ENCODE measurements at places on chromosomes 12 and 14.

GRCh38 chr12:11482955-11483354 is 87.6 kb upstream of the PRB2 start:
- no peak for DNase-seq

DNA sequence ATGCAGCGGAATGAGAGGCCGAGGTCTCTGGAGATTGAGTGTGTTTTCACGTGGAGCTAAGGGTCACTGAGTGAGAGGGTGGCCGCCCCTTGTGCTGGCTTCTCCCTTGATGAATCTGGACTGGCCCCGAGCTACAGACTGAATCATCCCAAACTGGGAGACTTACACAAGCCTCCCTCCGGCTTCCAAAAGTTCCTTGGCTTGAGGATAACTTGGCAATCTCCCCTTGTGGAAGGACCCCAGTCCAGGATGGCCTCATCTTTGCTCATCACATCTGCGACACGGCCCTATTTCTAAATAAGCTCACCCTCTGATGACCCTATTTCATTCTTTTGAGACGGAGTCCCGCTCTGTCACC is 41.5 kb upstream of the FBRSL1 start:
- no peak for DNase-seq

DNA sequence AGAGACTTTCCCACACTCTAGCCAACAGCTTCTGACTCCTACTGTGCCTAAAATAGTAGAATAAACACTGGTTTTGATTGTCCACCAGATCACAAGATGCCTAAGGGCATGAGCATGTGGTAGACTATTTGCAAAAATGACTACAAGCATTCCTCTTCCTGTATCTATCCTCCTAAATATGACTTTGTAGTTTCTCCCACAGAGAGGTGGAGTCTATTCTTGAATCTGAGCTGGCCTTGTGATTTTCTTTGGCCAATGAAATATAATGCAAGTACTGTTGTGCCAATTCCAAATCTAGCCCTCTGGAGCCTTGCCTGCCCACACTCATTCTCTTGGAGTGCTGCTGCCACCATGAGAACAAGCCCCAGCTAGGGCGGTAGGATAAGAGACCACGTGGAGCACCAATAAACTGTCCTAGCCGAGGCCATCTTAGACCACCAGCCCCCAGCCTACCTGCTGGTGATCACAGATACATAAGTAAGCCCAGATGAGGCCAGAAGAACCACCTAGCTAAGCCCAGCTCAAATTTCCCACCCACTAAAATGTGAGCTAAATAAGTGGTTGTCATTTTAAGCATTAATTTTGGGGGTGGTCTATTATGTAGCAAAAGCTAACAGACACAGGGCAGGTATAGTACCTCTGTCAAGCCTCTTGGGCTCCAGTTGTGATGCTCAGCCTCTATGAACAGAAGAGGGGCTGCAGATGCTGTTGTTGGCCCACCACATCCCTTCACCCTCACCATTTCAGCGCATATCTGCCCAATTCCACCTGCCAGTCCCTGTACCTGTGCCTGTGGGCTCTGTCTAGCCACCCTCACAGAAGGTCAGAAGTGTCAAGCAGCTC is 17.9 kb downstream of the ZFP36L1 start:
- DNase-seq: no peak

GRCh38 chr14:93967637-93968250 is 8.6 kb downstream of the ASB2 start:
- DNase-seq: peak; percentile 57

DNA sequence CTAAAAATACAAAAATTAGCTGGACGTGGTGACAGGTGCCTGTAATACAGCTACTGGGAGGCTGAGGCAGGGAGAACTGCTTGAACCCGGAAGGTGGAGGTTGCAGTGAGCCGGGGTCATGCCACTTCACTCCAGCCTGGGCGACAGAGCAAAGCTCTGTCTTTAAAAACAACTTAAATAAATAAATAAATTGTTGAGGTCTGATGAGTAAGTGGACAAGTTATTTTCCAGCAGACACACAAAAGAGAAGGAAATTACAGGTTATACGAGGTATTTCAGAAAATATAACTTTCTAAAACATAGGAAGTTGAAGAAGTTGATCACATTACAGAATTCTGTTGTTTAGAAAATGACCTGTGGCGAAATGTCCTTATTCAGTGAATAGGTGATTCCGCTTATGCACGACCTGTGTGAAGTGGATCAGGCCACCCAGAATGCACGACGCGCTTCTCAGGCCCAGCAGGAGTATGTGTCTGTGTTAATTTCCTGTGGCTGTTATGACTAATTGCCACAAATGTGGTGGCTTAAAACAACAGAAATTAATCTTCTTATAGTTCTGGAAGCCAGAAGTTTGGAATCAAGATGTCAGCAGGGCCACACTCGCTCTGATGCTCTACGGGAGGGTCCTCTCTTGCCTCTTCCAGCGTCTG is 38.1 kb downstream of the P2RX7 start:
- DNase-seq: no peak

DNA sequence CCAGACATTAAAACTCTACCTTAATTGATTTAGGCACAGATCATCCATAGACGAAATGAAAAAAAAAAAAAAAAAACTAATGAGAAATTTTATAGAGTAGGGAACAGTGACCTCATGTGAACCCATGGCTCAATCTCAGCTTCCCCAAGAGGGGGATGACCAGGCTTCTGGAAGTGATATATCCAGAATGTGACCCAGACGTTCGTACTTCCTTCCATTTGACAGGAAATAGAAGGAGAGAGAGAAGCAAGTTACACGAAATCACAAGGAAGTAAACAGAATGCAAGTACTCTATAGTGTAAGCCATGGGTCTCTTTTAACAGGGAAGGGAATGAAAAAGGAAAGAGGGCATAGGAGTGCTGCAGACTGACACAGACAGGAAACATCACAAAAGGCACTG is 10.1 kb downstream of the FOXN3 start:
- no peak for DNase-seq

DNA sequence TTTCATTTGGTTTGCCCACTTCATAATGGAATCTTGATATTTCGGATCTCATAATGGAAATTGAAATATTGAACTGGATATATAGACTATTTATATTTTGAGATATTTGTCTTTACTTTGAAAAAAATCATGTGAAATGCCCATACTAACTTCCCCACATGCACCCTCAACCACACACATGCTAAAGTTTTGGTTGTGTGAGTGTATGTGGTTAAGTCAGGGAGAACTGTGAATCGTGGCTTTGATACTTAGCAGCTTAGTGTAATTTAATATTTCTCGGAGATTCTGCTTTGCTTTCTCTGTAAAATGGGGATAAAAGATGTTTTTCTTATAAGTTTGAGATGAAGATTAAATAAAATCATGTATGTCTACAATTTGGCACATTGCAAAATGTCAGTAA is 162.1 kb downstream of the OTOGL start:
- DNase-seq: no peak

DNA sequence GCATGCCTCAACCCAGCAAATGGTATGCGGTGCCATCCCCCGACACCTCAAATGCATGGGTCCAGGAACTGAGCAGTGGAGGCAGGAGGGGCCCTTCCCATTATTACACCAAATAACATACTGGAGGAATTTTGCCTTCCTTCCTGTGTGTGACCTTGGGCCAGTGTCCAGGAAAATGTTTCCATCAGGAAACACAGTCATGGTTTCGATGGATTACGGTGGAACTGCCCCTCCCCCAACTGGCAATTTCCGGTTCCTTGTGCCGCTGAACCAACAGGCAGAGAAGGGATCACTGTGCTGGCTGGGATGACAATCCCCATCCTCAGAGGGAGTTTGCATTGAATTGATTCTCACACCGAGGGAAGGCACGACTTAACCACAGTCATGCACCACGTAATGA is 9.1 kb upstream of the CDC42BPB start:
- no peak for DNase-seq

DNA sequence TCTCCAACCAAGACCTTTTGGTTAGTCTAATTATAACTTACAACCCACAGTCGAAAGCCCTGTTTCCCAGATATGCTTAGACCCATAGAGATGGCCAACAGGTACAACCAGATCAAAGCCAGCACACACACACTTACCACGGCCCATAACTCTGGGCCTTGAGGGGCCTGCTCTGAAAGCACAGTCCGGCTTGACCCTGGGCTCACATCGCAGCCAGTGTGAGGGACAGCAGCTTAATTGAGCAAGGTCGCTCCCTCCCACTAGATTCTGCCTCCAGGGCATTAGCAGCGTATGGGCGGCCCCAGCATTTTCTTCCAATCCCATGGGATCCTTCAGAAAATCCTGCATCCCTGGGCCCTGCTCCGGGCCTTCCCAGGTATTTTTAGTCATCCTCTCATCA is 157.4 kb upstream of the FKBP4 start:
- no peak for DNase-seq

DNA sequence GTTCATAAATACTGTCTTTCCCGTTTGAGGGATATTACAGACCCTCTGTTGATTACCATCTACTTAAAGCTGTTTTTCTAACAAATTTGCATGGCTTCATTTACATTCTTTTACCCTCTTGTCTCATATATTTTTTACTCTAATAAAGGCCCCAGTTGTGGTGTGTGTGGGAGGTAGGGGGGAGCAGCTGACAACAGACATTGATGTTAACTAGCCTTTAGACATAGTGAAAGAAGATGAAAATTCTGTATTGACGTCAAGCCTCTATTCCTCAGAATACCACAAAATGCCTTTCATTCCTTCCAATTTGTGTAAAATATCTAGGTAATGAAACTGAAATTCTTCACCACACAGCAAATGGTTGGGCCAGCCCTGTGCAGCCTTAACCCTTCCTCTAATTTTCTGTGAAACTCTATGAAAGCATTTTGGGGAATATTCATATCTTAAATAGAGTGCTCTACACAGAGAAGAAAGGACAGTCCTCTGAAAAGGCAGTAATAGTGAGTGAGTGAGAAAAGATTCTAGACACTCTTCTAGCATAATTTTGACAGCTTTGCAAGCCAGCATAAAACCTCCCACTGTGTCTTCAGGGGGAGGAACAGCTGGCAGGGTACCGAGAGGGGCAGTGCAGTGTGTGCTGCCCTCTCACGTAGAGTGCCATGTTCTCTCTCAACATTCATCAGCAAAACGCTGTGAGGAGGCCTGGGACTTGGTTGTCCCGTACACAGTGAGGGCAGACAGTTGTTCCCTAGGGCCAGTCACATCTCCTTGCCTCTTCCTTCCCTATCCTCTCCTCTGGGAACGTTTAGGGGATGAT is 20.1 kb upstream of the CERS5 start:
- DNase-seq: no peak

DNA sequence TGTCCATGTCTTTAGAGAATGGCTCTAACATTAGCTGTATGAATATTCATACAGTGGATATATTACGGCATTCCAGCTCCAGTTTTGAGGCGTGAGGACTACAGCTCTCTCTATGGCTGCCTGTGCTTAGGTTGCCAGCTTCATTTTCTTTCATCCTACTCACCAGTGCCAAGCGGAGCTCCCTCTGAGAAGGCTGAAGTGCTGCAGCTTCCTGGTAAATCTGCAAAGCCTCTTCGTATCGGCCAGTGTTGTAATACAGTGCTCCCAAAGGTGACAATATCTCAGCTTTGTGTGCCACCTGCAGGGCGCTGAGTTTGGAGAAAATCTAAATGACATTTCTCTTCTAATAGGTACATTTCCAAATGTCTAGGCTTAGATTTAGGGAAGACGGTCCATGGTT is 19.8 kb upstream of the OVCH1 start:
- no peak for DNase-seq

GRCh38 chr14:105150368-105151083 is 18.1 kb downstream of the JAG2 start:
- no peak for DNase-seq

- no peak for DNase-seq
Observed at GRCh38 chr12:93829016-93829415, 151.8 kb downstream of the CRADD start.

- DNase-seq: no peak
Observed at GRCh38 chr12:18982226-18982949, 147.1 kb upstream of the PLEKHA5 start.

GRCh38 chr12:92210071-92210470 is 64.4 kb upstream of the BTG1 start:
- no peak for DNase-seq

- DNase-seq: no peak
Observed at GRCh38 chr14:38120109-38120508, 87.6 kb upstream of the SSTR1 start.

GRCh38 chr14:34081576-34082136 is 130.8 kb upstream of the EGLN3 start:
- no peak for DNase-seq

DNA sequence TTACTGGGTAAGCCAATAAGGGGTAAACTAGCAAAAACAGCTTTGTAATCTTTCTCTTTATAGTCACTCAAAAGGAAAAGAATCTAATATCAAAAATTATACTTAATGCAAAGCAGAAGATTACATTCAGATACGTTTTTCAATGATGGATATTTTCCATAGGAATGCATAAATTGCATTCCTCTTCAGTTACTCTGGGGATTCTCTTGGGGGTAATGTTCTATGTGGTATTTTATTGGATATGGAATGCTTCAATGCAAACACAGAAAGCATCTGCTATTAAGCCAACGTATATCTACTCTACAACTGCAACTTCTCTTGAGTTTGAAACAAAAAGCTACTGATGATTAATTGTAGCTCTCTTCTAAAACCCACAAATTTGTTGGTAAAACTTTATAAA is 106.0 kb downstream of the SLC41A2 start:
- no peak for DNase-seq

DNA sequence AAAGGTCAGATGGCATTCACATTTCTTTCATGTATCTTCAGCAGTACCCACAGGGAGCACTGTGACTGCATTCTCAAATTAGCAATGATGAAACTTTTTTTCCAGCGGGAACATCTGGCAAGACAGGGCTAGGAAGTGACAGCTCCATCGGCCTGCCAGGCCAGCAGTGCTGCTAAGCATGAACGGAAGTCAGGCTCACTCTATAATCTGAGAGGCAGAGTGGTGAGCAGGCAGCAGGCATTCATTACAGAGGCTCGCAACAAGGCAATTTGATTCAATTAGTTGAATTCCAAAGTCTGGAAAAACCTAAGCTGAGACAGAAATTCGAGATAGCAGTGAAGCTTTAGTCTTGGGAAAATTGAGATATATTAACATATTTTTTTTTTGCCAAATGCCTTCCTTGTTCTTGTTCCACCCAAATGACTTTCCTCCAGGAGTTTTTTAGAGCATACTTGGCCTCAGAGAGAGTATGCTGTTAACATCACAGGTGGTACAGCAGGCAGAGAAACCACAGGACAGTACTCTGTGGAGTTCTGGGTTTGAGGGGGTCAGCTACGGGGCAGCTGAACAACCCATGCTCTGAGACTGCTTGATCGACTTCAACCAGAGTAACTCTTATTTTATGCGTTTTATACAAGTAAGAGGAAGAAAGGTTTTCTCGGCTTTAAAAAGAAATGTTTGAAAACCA is 414.9 kb downstream of the APAF1 start:
- no peak for DNase-seq
